Esophagus squamous epithelium (tissue), 5 donors: ENCODE measurements at places on chromosomes 16 and 17.

- DNase-seq = no peak
Measured at GRCh38 chr16:19578378-19578971, 23.0 kb downstream of the VPS35L start.

GRCh38 chr17:67051837-67052236, 7.5 kb downstream of the CACNG1 start:
- DNase-seq = no peak

- DNase-seq = no peak
Measured at GRCh38 chr16:62135446-62135845, 99.2 kb upstream of the CDH8 start.

DNA sequence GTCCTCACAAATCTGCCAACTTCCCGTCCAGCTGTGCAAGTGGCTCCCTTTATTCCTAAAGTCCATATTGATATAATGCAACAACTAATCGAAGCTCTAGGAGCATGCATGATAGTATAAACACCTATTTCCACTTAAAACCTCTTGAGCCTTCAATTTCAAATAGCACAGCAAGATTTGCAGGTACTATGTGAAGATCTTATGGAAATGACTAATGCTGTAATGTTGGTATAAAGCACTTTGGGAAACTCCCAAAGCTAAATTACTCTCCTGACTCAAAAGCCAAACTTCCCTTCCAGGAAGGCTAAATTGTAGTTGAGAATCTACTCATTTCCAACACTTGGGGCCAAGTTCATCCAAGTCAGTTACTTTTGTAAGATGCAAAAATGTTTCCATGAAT, 287.6 kb upstream of the CDH11 start:
- DNase-seq = no peak

DNA sequence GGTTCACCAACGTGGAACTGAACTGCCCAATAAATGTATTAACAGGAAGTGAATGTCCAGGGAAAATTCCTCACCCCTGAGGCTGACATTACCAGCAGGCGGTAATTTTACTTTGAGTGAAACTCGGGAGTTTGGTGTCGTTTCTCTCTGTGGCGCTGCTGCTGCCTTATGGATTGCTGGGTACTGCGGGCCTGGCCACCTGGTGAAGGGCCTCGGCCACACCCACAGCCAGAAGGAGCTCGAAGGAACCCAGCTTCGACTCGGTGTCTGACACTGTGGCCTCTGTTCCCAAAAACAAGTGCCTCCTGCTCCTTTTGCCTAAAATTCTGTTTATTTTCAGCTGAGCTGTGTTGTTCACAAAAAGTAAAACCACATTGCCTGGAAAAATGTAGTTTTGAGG, 115.0 kb downstream of the BANP start:
- no peak for DNase-seq

DNA sequence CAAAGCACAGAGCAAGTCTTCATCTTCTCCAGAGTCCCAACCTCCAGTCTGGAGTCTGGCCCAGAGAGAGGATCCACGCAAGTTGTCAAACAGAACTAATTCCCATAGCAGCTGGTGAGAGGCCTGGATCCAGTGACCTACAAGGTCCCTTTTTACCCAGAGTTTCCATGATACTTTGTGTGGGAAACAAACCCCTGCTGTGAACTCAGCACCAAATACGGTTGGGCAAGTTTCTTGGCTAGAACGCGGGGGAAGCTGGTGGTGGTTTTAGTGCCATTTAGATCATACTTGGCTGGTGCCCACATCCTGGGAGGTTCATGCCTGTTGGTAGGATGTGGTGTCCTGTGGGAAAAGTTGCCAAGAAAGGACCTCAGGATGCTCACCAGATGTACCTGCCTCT, 18.1 kb downstream of the TMC7 start:
- DNase-seq = no peak

- no peak for DNase-seq
Measured at GRCh38 chr17:50944054-50944901, 78.1 kb upstream of the TOB1 start.

GRCh38 chr17:8696426-8696825, 48.2 kb downstream of the CCDC42 start:
- no peak for DNase-seq

GRCh38 chr16:67279296-67280089, at the start of gene PLEKHG4:
Gene PLEKHG4 (plus strand): TSS chr16:67279532. CDS start chr16:67280045, 513 bp downstream.
- DNase-seq = no peak

DNA sequence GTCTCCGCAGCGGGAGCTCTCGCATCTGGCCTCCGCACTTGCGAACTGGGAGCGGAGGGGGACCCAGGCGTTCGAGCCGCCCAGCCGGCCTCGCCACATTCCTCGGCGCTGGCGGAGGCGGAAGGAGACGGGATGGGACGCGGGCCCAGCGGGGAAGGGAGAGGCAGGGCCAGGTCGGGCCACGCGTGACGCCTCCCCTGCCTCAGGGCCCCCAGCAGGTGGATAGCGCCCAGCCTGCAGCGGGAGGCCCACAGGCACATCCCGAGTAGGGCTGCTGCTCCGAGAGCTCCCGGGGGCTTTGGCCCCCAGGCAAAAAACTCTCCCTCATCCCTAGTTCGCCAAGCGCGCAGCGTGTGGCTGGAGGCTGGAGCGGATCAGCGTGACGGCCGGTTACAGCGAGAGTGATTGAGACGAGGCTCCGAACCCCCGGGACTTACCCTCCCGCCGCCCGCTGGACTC, 800 bp downstream of the PLEKHH3 start:
- DNase-seq = no peak

DNA sequence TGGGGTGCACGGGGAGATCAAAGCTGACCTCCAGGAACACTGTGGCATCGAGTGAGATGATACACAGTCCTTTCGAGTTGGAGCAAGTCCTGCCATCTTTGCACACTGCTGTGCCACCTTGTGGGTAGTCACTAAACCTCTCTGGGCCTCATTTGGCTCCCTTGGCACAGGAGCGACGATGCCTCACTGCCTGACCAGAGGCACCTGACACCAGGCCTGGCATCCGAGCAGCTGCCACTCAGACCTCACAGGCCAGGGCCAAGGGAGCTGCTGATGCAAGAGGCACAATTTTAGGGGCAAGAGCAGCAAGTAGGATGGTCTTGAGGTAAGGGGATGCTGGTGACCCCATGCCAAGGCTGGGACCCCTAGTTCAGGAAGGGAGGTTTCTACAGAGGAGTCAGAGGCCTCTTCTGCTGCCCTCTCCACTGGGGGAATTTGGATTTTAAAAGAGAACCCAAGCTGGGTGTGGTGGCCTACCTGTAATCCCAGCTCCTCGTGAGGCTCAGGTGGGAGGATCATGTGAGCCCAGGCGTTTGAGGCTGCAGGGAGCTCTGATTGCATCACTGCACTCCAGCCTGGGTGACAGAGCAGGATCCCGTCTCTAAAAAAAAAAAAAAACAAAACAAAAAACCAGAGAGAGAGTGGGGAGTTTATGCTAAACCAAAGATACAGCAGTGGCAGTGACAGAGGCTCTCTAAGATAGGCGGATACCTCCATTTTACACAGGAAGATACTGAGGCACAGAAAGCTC, 6.7 kb upstream of the ADGRG1 start:
- no peak for DNase-seq

DNA sequence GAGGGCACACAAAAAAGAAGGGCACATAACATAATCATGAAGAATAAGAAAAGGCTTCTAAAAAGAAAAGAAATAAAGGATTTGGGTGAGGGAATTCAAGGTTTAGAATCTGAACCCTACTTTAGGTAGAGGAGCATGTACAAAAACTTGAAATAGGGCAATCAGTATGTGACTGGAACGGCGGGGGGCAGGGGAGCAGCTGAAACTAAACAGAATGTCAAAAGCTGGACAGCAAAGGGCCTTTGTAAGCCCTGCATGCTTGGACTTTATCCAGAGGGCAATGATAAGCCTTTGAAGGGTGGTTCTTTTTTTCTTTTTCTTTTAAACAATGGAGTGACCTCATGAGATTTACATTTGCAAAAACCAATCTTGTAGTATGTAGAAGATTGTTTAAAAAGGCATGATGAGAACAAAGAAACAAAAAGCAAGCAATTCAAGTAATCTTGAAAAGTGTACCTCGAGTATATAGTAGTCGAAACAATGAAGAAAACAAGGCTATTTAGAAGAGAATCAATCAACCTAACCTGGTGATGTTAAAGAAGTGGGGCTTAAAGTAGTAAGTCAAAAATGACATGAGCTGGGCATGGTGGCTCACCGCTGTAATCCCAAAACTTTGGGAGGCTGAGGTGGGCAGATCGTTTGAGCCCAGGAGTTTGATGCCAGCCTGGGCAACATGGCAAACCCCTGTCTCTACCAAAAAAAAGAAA, 46.7 kb upstream of the ANKFY1 start:
- no peak for DNase-seq

- DNase-seq = no peak
Measured at GRCh38 chr17:79979816-79980215, 55.9 kb downstream of the TBC1D16 start.

DNA sequence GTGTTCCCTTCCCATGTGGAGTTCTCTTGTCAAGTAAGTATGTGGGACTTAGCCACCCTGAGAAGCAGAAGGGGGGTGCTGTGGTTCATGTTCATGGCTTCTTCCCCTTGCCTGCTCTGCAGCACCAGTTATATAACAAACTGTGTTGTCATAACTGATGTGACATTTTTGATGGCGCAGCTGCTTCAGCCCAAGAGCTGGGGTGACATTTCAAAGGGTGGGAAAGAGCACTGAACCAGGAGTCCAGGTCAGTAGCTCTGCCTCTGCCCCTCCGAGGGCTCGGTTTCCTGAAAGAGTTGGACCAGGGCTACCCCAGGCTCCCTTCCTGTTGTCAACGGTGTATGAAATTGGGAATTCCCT, 7.4 kb downstream of the GNAO1 start:
- no peak for DNase-seq

GRCh38 chr17:38551121-38551520, 54.6 kb downstream of the SRCIN1 start:
- DNase-seq = no peak

GRCh38 chr17:58315750-58316149, 12.8 kb downstream of the TSPOAP1 start:
- DNase-seq = no peak

GRCh38 chr16:84768061-84768807, 51.6 kb upstream of the CRISPLD2 start:
- DNase-seq = no peak

DNA sequence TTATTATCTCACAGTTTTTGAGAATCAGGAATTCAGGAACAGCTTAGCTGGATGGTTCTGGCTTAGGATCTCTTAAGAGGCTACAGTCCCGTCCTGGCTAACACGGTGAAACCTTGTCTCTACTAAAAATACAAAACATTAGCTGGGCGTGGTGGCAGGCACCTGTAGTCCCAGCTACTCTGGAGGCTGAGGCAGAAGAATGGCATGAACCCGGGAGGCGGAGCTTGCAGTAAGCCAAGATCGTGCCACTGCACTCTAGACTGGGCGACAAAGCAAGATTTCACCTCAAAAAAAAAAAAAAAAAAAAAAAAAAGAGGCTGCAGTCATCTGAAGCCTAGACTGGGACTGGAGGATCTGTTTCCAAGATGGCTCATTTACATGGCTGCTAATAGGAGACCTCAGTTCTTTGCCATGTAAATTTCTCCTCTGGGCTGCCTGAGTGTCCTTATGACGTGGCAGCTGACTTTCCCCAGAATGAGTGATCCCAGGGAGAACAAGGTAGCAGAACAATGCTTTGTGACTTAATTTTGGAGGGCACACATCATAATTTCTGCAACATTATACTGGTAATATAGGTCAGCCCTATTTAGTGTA, 95.8 kb upstream of the CORO6 start:
- no peak for DNase-seq

- DNase-seq = no peak
Measured at GRCh38 chr17:79749156-79749815, 18.5 kb downstream of the ENPP7 start.

- DNase-seq = no peak
Measured at GRCh38 chr16:85010446-85010930, 847 bp downstream of the ZDHHC7 start.

DNA sequence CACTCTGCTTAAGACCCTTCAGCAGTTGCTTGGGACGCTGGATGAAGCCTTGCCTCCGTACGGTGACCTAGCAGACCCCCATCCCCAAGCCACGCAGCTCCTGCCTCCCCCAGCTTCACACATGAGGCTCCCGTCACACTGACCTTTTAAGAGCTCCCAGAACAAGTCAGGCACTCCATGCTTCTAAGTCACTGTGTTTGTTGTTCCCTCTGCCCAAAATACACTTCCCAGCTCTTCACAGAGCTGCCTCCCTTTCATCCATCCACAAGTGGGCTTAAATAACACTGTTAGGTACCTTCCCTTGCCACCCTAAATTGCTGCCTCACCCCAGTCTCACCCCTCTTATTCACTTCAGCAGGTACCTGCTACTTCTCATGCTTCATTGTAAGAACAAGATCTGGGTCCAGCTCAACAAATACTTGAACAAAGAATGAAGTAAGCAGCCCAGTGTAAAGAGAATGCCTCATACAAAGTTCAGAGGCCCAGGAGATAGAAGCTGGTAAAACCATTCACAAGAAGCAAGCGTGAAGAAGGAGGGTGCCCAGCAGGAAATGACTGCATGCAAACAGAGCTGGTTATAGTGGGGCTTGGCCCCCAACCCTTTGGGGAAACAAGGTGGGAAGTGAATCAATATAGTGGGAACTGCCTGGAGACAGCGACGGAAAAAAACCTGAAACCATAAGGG, 5.8 kb downstream of the ZC3H7A start:
- DNase-seq = no peak

DNA sequence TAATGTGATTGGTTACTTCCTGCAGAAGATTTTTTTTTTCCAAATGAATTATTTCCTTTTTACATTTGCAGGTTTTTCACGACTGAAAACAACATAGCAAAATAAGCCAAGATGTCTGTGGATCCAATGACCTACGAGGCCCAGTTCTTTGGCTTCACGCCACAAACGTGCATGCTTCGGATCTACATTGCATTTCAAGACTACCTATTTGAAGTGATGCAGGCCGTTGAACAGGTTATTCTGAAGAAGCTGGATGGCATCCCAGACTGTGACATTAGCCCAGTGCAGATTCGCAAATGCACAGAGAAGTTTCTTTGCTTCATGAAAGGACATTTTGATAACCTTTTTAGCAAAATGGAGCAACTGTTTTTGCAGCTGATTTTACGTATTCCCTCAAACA, 2.4 kb downstream of the MIS12 start:
- DNase-seq = no peak

DNA sequence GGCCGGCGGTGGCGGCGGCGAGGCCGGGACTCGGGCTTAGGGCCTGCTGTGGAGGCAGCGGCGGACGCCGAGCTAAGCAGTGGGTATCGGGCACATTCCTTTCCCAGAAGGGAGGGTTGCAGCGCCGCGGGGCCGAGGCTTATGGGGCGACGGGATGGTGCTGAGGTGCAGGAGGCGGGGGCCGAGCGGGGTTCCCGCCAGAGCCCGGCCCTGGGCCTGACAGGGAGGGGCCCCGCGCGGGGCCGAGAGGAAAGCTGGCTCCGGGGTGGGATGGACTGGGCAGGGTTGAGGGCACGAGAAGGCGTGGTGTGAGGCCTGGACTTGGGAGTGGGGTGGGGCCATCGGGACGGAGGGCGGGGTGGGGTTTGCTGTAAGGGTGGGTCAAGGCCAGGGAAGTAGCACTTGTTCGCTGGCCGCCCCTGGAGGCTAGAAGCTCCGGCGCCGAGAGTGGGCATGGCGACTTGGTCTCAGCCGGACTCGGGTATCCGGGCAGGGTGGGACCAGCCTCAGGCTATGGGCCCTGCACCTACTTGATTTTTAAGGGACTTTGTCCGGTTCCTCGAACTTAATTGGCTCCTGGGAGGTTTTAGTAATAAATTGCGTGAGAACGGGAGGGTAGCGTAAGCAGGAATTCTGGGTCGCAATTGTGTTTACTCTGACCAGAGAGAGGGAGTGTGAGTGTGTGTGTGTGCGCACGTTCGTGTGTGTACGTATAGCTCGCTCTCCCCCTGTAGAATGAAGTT, 396 bp downstream of the NFE2L1 start:
- DNase-seq = peak; percentile 57

GRCh38 chr16:47132308-47132707, 11.4 kb downstream of the NETO2 start:
- DNase-seq = no peak
